Ascending aorta (tissue), 2 donors: ENCODE measurements at places on chromosomes 4 and X.

- no peak for DNase-seq
Observed at GRCh38 chr4:143599827-143600226, 86.3 kb downstream of the SMARCA5 start.

GRCh38 chrX:36869457-36869856 is 138.7 kb upstream of the FAM47C start:
- DNase-seq: no peak

DNA sequence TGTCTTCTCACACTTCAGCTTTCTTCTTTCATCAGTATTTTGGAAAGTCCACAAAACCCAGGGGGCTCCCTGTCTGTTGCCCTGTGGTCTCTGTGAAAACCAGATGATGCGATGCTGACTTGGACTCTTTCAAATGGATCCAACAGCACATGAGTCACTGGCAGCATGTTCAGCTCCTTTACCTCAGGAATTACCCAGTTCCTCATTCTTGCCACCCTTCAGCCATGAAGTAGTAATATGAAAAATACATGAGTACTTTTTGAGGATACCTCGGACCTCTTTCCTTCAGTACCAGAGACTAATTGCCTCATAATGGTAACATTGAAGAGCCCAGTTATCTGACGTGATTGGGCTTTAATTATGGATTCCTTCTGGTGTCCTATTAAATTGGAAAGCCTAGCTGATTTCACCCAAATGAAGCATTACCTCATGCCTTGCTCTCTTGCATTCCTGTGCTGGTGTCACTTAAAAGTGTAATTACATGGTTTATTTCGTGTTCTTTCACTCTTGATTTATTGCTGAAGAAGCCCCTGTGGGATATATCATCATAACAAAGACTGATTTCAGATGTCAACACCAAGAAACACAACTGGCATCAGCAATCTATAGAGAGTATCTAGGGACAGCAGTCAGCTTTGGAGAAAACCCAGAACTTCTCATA is 63.4 kb downstream of the NFKB1 start:
- no peak for DNase-seq

GRCh38 chr4:62407534-62407933 is 1207.4 kb downstream of the ADGRL3 start:
- no peak for DNase-seq

- no peak for DNase-seq
Observed at GRCh38 chr4:181971411-181971810, 271.8 kb upstream of the TENM3 start.

DNA sequence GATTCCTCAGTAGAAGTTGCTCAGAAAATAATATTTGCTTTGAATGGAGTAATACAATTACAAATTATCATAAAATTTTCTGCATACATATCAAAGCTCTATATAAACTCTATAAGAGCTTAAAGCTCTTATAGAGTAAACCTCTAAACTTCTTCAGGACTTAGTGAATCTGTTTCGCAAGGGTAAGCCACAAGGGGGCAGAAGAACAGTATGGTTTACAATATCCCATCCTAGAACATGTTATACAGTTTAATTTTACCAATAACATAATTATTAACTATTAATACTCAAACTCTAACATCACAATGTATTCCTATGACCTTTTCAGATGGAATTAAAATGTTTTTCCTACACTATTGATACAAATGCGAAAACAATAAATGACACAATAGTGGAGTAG is 33.8 kb upstream of the SPANXN1 start:
- no peak for DNase-seq

- DNase-seq: no peak
Observed at GRCh38 chr4:154009191-154009590, 220.3 kb upstream of the SFRP2 start.

GRCh38 chrX:40146262-40147125 is 48.7 kb upstream of the BCOR start:
- DNase-seq: no peak

- DNase-seq: no peak
Observed at GRCh38 chr4:16079046-16079445, 4.8 kb downstream of the PROM1 start.

DNA sequence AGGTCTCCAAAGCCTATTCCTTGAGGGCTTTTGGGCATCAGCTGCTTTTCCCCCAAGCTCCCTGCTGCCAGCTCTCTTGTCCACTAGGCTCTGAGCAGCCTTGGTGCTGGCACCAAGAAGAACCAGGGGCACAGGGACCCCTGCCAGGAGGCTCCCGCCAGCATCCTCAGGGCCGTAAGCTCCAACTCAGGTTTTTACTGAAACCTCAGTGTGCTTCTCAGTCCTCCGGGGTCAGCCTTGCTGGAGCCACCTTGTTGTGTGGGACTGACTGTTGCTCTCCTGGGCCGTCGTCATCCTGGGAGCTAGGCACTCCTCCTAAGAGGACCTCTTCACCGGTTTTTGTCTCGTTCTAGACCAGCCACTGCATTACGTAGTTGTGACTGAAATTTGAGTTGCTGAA is 38.9 kb downstream of the NOP14 start:
- DNase-seq: peak; percentile 25

- no peak for DNase-seq
Observed at GRCh38 chrX:43865791-43866190, 16.5 kb downstream of the MAOB start.

- DNase-seq: no peak
Observed at GRCh38 chrX:82230013-82230412, 1028.1 kb downstream of the SH3BGRL start.

DNA sequence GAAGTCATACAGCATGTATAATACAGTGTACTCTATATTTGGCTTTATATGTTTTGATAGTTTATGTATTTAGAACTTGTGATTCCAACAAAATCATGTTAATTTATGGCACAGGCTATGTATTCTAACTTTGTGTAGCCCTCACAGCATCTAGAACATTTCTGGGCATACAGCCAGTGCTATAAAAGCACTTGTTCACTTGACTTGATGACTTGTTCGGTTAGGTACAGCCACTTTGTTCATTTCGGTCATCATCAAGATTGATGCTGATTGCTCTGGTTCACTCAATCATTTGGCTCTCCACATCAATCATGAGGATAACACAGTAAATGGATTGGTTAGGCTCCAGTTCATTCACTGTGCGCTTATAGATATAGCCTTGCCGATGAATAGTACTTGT is 97.6 kb upstream of the IRS4 start:
- no peak for DNase-seq

DNA sequence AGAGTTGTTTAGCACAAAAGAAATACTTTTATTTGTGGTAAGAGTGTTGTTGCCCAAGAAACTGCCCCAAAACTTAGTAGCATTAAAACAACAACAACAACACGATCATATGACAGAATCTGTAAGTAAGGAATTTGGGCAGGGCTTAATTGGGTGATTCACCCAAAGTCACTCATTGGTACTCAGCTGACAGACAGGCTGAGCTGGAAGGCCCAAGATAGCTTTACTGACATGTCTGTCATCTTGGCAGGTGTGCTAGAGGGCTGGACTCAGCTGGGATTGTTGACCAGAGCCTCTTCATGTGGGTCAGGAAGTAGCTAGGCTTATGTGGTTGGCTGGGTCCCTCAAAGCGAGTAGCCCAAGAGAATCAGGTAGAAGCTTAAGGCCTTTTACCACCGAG is 52.3 kb downstream of the KIAA0232 start:
- no peak for DNase-seq

GRCh38 chr4:79964400-79965211 is 108.4 kb downstream of the ANTXR2 start:
- no peak for DNase-seq

DNA sequence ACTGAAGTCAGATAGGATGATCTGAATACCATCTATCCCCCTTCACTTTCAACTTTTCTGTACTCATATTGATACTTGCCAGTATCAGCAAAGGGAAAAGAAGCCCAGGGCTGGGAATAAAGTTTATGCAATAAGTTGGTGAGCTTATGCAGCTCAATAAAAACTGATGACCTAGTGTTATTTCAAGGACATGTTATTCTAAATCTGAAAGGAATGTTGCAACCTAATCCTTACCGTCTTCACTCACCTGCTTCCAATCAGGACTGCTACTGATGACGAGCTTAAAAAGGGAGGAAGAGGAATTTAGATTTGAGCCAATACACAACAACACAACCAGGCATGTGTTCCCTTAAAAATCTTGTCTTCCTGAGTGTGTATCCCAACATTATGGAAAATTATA is 419.9 kb downstream of the SPRY1 start:
- no peak for DNase-seq

- DNase-seq: no peak
Observed at GRCh38 chrX:105265093-105265492, 44.6 kb upstream of the TEX13A start.

- DNase-seq: no peak
Observed at GRCh38 chr4:1971456-1972200, 37.1 kb downstream of the NELFA start.

DNA sequence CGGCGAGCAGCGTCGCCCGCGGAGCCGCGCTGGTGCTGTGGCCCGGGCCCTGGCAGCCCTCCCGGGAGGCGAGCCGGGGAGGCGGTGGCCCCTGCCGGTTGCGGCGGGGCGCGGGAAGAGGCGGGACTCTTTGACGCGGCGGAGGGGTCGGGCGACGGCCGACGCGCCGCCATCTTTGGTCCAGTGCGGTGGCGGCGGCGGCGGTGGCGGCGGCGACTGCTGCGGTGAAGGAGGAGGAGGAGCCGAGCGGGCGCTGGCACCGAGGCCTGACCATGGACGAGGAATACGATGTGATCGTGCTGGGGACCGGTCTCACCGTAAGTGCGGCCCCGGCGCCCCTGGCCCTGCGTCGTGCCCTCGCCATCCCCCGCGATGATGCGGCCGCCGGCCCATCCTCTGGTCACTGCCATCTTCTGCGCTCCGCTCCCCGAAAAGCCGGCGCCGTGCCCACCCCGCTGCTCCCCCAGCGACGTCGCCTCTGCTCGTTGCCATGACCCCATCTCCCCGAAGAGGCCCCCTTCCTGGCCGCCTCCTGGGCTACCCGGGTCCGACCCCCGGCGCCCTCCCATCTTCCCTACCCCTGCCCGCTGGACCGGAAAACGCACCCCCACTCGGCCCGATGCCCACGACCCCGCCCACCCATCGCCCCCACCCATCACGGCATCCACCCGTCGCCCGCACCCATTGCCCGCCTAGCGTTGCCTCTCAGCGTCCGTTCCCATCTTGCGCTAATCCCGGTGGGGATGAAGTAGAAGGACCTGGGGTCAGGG is at the start of gene GDI1:
Gene GDI1, plus strand, starts transcription at position 172 of the 770 bp plus-strand sequence. Its CDS starts 101 bp downstream, at position 273.
- DNase-seq: no peak

GRCh38 chr4:187387739-187388138 is 607.8 kb upstream of the ZFP42 start:
- DNase-seq: no peak

GRCh38 chr4:85761803-85762528 is 287.0 kb downstream of the ARHGAP24 start:
- peak; percentile 81 for DNase-seq

GRCh38 chr4:6910340-6910959 is 824 bp downstream of the TBC1D14 start:
- DNase-seq: no peak

DNA sequence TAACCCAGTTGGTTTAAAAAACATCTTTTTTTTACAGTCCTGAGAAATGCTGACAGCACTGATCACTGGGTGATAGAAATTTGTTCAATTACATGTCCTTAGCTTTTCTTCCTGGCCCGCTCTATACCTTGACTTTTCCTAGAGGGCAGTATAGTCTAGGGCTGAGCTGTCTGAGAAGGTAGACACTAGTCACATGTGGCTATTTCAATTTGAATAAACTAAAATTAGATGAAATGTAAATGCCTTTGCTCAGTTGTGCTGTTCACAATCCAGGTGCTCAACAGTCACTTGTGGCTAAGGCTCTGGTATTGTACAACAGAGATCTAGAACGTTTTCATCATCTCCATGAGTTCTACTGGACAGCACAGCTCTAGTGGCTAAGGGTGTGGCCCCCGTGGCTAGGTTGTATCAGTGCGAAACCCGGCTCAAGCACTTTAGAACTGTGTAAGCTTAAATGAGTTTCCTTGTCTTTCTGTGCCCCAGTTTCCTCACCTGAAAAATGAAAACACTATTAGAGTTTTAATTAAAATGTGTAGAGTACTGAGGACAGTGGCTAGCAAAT is 111.6 kb upstream of the WDR17 start:
- DNase-seq: no peak

DNA sequence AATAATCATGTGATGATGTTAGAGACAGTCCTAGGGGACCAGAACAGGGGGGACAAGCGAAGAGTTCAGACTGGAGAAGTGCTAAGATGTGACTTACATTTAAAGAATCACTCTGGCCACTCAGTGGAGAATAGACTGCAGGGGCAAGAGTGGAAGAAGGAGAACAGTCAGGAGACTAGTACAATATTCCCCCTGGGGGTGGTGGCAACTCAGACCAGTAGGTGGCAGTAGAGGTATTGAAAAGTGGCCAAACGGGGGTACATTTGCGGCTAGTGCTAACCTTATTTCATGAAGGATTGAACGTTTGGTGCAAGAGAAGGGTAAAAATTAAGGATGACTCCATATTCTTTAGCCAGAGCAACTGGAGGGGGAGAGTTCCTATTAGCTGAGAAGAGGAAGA is 2.7 kb upstream of the BMX start:
- peak; percentile 69 for DNase-seq

GRCh38 chr4:14262221-14262620 is 634.7 kb upstream of the BOD1L1 start:
- no peak for DNase-seq

DNA sequence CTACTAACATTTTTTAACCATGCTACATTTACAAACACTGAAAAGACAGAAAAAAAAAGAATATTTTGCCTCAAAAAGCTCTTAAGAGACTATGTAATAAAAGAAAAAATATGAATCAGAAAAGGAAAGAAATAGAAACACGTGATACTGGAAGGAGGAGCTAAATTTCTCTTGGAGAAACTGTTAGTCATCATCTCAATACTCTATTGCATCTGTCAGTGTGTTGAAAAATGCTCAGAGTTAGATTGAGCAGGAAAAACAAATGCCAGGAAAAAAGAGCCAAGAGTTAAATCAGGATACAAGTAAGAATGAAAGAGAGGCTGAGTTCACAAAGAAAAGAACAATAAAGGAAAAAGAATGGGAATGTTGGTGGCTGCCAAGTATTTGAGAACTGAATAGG is 2.6 kb downstream of the RAB28 start:
- no peak for DNase-seq

GRCh38 chr4:25834411-25835107 is 28.2 kb downstream of the SEL1L3 start:
- DNase-seq: no peak

DNA sequence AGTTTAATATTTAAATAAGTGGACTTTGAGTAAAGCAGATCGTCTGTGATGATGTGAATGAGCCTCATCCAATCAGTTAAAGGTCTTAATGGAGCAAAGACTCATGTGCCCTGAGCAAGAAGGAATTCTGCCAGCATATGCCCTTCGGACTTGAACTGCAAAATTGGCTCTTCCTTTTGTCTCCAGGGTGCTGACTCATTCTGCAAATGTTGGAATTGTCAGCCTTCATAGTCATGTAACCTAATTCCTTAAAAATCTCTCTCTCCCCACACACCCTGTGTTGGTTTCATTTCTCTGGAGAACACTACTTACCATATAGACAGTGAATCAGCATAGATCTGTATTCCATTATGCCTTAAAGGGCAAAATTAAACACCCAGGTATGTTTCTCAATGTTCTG is 609.8 kb upstream of the GALNTL6 start:
- DNase-seq: no peak

GRCh38 chr4:5409972-5410618 is 298.3 kb downstream of the EVC2 start:
- no peak for DNase-seq

GRCh38 chrX:40268188-40268520 is 170.4 kb upstream of the BCOR start:
- no peak for DNase-seq

GRCh38 chrX:36950495-36951253 is 57.5 kb upstream of the FAM47C start:
- DNase-seq: no peak
